ENCODE measurements at places on chromosomes 5 and 9.
A peak's percentile ranks its signal among the peaks of the same experiment; 100 is the strongest.

DNA sequence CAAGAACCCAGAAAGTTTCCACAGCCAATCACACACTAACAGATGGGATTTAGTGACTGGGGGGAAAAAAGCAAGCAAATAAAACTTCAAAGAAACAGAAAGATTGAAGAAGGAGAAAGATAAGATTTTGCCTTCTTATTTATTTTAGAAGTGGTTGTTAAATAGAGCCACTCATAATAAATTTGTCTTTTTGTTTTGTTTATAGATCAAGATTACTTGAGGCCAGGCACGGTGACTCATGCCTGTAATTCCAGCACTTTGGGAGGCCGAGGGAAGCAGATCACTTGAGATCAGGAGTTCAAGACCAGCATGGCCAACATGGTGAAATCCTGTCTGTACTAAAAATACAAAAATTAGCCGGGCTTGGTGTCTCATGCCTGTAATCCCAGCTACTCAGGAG is 94.9 kb upstream of the RANBP3L start:
- no peak for DNase-seq

GRCh38 chr5:126954981-126955380 is 75.4 kb downstream of the MARCHF3 start:
- no peak for DNase-seq

DNA sequence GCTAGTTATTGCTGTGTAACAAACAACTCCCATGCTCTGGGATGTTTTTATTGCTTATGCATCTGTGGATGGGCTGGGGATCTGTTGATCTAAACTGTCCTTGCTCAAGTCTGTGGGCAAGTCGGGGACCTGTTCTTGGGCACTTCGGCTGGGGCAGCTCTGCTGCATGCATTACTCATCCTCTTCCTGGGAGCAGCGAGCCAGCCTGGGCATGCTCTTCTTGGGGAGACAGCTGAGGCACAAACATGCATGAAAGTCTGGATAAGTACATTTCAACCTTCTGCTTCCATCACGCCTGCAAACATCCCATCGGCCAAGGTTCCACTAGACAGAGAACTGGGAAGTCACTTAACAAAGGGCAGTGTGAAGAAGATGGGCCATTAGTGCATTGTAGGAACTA is 66.3 kb downstream of the ANKRD33B start:
- DNase-seq, result no peak

GRCh38 chr5:117296872-117297271 is 722.2 kb upstream of the SEMA6A start:
- DNase-seq, result no peak

DNA sequence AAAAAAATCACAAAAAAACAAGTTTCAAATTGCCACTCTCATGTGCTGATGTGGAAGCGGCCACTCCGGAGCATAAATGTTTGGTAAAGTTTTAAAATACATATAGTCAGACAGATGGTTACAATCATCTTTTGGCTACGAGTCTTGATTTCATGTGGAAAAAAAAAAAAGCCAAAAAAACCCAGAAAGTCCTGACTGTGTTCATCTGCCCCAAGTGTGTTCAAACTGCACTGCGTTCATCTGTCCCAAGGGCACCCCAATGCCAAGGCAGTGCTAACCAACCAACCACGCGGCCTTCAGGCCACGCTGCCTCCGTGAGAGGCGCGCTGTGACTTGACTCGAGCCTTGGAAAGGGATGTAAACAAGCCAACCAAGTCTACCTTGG is 127.1 kb downstream of the MYO10 start:
- peak; percentile 87 for DNase-seq

DNA sequence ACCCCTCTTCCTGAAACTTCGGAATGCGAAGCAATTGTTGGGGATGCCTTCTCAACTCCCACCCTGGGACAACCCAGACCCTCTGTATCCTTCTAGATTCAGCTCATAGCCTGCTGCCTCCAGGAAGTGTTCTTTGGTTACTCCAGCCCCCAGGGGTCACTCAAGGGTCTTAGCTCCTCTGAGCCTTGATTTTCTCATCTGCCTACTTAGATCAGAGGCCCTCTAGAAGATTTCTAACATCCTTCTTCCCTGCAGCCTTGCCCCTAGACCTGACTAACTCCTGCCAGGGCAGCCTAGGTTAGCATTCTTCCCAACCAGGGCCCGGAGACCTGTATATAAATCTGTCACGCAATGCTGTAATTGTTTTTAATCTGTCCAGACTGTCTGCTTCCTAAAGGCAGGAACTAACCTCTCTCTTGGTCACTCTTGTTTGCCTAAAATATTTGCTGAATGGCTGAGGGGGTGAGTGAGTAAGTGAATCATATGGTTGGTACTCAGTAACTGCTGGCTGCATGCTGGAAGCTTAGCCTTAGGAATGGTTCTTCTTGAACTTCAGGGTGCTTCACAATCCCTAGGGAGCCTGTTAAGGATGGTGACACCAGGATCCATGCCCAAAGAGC is 8.2 kb downstream of the GALNT10 start:
- no peak for DNase-seq

DNA sequence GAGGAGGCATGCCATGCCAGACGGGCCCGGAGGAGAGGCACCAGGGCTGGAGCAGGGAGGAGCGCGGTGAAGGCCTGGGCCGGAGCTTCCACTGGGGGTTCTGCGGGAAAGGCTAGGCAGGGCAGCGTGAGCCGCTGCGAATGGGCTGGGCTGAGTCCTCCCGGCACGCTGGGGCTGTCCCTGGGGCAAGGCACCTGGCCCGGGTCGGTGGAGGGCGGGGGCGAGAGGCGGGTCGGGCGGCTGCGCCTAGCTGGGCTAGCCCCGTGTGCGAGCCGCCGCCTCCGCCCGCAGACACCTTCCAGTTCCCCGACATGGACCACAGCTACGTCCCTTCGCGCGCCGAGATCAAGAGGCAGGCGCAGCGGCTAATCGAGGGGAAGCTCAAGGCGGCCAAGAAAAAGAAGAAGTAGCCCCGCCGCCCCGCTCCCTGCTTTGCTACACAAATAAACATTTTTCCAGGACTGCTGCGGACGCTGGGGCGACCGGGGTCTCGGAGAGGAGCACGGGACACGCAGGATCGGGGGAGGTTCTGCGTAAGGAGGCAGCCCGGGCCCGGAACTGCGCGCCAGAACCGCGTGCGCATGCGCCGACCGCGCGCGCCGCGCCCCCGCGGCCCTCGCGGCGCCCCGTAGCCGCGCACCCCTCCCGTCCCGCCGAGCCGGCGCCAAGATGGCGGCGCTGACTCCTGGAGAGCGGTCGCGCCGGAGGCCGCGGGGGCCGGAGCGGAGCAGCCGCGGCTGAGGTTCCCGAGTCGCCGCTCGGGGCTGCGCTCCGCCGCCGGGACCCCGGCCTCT is at the start of gene RABL6:
Gene RABL6 (plus strand): TSS at position 668 of the 794 bp plus-strand sequence. CDS start 249 bp downstream, outside the sequence.
- DNase-seq, result peak; percentile 90

GRCh38 chr5:61840361-61840760 is 465.6 kb upstream of the KIF2A start:
- no peak for DNase-seq

DNA sequence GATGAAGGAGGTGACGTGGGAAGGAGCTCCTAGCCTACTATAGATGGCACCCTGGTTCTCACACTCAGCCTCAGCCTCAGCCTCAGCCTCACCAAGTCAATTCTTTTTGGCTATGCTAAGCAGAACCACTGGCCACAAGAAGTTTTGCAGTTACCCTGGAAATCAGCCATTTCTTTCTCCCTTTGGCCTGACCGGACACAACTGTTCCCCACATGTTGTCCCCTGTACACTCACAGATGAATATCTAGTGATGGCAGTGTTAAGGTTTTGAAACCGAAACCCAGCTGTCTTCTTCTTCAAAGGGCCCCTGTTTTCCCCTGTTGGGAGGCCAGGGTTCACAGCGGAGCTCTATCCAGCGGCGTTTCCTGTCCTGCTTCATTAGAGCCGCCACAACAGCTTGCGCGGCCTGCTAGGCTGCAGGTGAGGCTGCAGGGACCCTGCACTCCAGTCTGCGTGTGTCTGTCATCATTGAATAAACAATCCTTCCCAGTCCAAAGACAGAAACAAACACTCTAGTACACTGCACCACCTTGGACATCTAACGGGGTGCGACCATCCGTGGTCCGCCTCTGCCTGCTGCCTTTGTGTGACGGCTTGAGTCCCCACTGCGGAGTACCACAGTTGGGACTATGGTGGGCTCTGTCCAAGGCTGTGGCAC is 250.5 kb downstream of the DENND1A start:
- DNase-seq, result peak; percentile 49

GRCh38 chr5:2109566-2109965 is 226.8 kb upstream of the IRX4 start:
- no peak for DNase-seq

DNA sequence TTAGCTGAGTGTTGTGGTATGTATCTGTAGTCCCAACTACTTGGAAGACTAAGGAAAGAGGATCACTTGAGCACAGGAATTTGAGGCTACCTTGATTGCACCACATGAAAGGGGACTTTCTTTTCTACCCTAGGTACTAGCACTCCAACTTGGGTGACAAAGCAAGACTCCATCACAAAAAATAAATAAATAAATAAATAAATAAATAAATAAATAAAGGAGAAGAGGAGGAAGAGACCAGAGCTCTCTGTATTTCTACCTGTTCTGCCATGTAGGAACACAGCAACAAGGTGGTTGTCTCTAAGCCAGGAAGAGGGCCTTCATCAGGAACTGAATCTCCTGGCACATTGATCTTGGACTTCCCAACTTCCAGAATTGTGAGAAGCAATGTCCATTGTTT is 118.6 kb downstream of the HMHB1 start:
- no peak for DNase-seq
